ENCODE measurements at places on chromosomes 1 and 21.

GRCh38 chr1:24900985-24901781, 28.9 kb downstream of the RUNX3 start:
- DNase-seq = no peak

GRCh38 chr1:2555634-2556276, 416 bp upstream of the TNFRSF14 start:
- DNase-seq = peak; percentile 78

DNA sequence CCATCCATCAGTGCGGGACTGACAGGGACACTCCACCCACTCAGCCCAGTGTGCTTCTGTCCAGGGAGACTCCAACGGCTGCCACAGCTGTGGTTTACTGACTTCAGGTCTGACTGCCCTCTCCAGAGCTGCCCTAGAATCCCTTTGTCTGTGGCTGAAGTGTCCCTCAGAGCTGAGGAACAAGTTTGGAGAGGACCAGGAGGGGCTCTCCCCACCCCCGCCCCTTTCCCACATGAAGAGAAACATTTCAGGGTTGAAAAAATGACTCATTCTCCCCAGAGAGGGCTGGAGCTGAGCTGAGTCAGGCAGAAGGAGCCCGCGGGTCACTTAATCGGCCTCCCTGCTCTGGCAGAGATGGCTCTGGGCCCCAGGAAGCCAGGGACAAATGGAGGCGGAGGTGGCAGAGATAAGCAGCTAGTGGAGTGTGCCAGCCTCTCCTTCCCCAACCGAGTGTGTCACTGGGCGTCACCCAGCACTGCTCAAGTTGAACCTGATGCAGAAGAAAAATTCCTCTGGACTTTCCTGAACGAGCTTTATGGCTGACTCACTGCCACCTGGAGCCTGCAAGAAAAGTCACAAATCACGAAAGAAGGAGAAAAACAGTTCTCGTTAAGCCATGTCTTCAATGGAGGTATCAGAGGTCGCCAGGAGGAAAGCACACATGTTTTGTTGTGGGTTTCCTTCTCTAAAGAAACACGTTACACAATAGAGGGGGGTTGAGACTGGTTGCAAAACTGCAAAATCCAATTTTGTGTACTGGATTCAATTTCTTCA, 34.3 kb upstream of the ECE1 start:
- peak; percentile 61 for DNase-seq

- DNase-seq = no peak
These were observed 66.8 kb downstream of the SLC27A3 start for GRCh38 chr1:153842006-153842471.

GRCh38 chr21:37562920-37563640, 196.5 kb downstream of the DYRK1A start:
- DNase-seq = no peak

GRCh38 chr1:50667272-50667671, 244.0 kb upstream of the DMRTA2 start:
- no peak for DNase-seq

DNA sequence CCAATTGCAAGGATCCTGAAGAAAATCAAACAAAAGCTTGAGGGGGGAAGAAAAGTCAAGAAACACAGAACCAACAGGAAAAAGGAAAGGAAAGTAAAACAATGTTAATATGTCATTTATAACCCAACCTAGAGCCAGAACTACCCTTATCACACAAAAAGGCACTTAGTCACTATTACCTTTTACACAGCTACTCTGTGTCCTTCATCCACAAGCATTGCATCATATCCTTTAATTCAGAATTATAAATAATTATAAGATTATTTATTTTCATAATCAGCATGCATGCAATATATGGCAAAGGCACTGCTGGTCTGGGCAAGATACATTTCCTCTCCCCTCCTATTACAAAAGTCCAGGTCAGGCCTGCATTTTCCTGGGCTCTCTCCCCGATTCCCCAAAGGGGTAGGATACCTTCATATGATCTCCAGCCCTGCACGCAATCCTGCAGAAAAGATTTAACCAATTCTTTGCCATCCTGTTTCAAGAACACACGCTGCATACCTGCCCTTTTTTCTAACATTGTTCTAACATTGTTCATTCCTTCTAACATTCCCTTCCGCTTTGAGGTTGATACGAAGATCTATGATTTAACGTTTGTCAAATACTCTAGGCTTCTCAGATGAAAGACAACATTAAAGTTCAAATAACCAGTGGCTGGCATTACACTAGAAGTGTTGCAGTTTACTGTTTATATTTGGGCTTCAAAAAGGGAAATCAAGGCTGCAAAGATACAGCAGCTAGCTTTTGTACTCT, 4.3 kb downstream of the PTPN14 start:
- DNase-seq = no peak

DNA sequence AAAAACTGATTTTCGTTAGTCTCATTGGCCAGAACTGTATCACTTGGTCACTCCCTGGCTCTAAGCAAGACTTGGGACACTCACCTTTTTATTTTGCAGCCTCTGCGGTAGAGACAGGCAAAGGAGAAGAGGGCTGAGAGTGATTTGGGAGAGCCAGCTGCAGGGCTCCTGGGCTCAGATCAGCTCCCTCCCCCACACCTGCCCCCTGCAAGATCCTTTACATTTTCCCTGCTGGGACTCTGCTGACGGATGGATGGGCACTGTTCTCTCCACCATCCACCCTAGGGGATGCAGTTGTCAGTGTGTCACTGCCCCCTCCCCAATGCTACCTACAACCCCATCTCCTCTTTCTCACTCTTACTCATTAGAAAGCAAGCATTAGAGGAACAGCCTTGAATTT, 301.1 kb upstream of the KAZN start:
- no peak for DNase-seq
